Renal pelvis (tissue), 12 donors: ENCODE measurements at places on chromosomes 12 and 14.

DNA sequence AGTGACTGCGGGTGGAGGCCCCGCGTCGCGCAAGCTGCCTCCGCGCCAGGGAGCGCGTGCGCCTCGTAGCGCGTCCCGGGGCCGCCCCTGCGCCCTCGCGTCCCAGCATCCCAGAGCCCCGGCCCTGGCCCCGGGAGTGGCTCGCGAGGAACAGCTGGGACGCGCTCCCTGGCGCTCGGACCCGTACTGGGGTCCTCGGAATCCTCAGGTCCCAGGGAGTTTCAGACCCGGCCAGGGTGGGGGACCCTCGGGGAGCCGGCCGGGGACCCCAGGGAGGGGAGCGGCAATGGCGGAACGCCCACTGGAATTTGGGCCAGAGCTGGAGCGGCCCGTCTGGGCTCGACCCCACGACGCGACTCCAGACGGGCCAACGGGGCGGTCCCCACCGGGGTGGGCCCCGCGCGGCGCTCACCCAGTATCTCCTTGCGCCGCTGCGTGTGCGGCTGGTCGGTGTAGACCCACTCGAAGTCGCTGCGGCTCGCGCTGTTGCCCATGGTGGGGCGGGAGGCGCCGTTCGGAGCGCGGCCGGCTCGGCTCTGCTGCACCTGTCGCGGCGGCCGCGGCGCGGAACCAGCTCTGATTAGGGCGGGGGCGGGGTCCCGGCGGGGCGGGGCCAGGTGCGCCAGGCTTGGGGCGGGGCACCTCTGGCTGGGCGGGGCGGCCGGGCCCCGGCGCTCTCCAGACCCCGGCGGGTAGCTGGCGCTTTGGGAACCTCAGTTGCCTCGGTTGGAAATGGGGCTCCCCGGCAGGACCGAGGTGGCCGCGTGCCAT lies at the start of gene DEGS2:
TSS of gene DEGS2 (minus strand) at position 552 of the 771 bp plus-strand sequence. CDS start at position 494, 58 bp downstream.
- DNase-seq, result no peak

DNA sequence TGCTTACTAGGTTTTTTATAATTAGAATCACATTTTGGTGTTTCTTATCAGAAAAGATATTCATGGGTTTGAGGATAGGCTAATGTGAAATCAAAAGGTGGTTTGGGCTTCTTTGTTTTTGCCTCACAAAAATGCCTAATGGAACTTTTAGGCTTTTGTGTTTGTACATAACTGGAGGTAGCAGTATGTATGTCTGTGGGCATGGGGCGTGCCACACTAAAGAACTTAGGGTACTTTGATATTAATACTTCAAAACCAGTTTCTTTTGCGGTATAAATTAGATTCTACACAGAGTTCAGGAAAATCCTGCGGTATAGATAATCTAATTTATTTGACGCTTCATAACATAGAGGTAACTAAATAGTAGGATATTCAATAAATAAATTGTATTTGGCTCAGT lies 1.9 kb downstream of the ETV6 start:
- no peak for DNase-seq

GRCh38 chr12:60168441-60168840 lies 572.6 kb downstream of the SLC16A7 start:
- DNase-seq, result no peak

- DNase-seq, result no peak
Observed at GRCh38 chr12:94916663-94917062, 86.8 kb downstream of the NDUFA12 start.

DNA sequence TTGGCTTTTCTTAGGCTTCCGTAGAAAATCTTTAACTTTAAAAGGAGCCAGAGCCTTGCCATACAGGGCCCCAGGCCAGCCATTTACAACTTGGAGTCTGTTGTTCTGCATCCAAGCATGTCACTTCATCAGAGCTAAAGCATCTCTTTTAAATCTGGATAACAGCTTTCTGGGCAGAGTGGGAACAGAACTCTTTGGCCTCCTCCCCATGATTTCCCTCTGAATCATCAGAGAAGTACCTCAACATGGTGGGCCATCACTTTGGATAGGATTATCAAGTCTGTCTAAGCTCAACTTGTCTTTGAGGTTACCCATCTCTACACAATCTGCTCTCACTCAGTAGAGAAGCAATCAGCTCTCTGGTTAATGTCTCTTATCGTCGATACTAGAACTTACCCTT lies 170.9 kb downstream of the SLC6A15 start:
- DNase-seq, result no peak

- DNase-seq, result no peak
Observed at GRCh38 chr12:10409392-10409791, at the start of gene KLRC4. Gene KLRC4 (minus strand): TSS chr12:10409757. CDS start chr12:10409575, 182 bp downstream.

- DNase-seq, result no peak
Observed at GRCh38 chr12:11897923-11898322, 172.8 kb upstream of the BCL2L14 start.

- DNase-seq, result no peak
Observed at GRCh38 chr12:92927055-92927435, 2.0 kb downstream of the EEA1 start.

DNA sequence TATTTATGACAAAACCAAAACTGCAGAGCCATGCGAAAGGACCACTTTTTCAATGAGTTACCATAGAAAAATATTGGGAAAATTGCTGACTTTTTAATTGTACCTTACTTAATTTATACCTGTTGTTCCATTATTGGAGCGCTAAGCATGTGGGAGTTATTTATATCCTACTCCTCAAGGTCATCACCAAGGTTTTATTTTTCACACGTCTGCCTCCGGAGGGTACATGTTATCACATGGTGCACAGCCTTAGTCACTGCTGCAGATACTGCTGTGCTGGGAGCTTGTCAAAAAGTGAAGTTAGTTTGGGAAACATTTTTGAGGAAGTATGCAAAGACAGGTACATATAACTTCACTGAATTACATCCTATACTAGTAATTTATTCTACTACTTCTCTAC lies 1444.3 kb downstream of the AACS start:
- no peak for DNase-seq

- no peak for DNase-seq
Observed at GRCh38 chr14:63964113-63964512, 111.3 kb downstream of the SYNE2 start.

GRCh38 chr14:35296545-35296944 lies 4.4 kb downstream of the PSMA6 start:
- no peak for DNase-seq

- DNase-seq, result no peak
Observed at GRCh38 chr12:96549341-96549740, 60.0 kb downstream of the CFAP54 start.

- DNase-seq, result no peak
Observed at GRCh38 chr12:75000120-75000519, 209.5 kb downstream of the KCNC2 start.

- DNase-seq, result no peak
Observed at GRCh38 chr14:31479027-31479426, 8.8 kb downstream of the GPR33 start.

- DNase-seq, result peak; percentile 39
Observed at GRCh38 chr12:76623931-76624330, 64.4 kb upstream of the OSBPL8 start.

DNA sequence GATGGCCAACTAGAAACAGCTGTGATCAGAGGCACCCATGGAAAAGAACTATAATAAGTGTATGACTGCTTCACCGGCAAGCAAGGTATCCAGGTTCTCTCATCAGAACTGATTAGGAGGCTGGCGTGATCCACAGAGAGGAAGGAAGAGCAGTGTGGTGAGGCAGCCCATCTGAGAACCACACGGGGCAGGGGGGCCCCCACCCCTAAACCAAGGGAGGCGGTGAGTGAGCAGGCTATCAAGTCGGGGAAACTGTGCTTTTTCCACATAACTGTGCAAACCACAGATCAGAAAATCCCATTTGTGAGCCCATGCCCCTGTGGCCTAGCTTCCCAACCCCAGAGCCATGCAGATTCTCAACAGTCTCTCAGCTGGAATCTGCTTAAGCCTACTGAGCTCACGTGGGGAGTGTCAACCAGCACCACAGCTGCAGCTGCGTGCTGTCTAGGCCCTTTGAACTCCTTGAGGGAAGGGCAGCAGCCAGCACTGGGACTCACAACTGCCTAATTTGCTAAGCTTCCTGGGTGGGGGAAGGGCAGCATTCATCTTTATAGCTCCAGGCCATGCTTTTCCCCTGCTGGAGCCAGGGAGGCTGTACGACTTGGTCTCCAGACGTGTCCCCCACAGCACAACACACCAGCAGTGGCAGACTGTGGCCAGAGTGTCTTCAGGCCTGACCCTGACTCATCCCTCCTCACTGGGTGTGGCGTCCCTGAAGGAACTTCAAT lies 444.4 kb upstream of the ATP2B1 start:
- no peak for DNase-seq

GRCh38 chr12:74660442-74660841 lies 122.8 kb downstream of the ATXN7L3B start:
- DNase-seq, result no peak

DNA sequence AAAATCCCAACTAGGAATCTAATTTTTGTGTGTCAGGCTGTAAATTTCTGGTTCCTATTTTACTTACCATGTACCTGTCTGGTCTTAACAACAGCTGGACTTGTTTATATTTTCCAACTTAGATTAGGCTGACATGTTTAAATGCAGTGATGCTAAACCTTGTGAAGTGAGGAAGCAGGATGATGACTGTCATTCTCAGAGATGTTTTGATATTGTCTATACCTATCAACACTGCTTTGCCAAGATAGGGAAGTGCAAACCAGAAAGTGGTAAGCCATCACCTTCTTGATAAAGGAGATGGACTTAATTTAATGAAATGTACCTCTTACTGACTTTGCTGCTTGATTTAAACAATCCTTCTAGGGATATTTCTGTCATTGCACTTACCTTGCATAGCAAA lies 2.1 kb downstream of the BICD1 start:
- DNase-seq, result no peak

DNA sequence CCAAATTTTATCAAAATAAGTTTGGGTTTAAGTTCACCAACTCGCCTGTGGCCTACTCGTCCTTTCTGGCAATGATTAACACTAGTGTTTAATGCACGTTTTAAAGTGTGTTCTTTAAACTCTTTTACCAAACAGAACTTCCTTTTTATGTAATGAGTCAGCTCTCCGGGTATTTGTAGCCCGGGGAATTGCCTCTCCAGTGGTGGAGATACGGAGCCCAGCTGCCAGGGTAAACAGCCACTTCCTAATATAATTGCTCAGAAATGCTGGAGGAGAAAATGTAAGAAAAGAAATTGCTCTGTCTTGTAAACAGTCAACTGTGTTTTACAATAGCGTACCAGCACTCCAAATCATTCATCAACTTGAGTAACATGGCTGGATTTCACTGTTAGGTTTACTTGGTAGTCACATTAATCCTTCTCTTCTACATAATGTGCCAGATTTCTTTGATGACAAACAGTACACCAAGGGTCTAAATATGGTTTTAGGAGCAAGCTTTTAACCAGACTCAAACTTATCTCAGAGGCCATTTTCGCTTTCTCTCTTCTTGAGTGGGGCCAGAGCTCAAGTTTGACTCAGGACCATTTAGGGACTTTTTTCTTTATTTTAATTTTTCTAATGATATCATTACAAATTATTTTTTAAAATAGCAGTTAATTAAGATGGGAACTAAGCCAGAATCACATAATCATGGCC lies 101.2 kb upstream of the SLC38A2 start:
- DNase-seq, result peak; percentile 59

DNA sequence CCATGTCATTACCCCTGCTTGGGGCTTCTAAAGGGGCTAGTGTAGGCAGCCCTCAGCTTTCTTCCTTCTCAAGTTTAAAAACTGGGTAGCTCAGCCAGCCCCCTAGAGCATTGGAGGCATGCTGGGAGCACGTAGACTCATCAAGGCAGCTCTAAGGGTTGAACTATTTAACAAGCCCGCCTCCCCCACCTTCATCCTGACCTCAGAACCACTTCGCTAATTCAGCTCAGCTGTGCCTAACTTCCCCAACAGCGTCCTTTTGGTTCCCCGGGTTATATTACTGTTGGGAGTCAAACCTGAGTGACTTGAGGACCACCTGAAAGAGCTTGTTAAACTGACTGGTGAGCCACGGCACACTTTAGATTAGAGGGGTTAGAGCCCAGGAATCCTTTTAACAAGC lies 30.1 kb downstream of the MAX start:
- no peak for DNase-seq

DNA sequence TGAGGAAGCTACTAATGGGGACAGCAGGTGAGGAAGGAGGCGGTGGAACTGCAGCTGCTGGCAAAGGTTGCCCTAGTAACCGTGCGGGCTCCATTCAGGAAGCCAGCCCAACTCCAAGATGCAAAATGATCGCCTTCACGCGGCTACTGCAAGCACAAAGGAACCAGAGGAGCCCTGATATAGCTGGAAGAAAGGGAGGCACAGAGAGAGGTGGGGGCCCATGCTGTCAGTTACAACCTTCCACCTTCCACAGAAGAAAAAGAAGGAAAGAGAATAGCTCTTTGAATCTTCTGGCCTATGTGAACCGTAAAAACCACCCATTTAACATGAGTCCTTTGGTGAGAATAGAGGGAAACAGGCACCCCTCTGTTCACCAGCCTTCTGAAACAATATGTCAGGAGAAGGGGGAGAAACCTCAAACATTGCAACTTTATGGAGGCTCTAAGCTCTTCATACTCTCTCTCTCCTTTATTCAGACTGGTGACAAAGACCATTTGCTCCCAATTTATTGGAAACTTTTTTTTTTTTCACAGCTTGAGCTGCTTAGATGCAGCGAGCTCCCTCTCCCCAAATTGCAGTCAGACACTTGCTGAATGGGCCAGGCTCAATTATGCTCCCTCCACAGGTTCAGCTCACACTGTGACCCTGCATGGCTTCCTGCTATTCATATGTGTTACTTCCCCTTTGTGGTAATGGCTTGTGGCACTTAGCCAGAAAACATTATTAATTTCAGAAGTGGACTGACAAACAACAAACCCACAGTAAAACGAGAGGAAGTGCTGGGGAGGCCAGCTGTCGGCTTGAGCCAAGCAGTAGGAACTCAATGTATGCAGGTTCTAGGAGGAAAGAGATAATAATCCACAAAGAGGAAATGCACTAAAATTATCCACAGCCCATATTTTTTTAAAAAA lies 6.2 kb downstream of the DUSP6 start:
- peak; percentile 79 for DNase-seq

- DNase-seq, result no peak
Observed at GRCh38 chr12:46360908-46361666, 11.5 kb downstream of the SLC38A2 start.
